Retinal pigment epithelial cell (primary cell): ENCODE measurements at places on chromosomes 16 and 17.

GRCh38 chr17:21104608-21105007 lies 22.2 kb upstream of the DHRS7B start:
- no peak for DNase-seq

DNA sequence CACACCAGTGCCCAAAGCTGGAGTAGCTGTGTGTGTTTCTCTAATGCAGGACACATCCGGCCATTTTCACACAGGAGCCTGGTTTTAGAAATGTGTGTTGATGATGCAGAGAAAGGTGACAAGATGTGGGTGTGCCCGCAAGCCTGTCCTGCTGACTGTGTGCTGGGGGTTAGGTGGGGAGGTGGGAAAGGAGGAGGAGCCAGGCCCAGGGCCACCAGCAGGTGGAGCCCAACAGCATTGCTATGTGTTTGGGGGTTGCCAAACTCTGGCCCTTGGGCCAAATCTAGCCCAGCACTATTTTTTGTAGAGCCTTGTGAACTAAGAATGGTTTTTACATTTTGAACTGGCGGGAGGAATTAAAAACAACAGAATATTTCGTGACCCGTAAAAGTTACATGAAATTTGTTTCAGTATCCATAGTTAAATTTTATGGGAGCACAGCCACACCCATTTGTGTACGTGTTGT lies 61.7 kb upstream of the LGALS9 start:
- no peak for DNase-seq

DNA sequence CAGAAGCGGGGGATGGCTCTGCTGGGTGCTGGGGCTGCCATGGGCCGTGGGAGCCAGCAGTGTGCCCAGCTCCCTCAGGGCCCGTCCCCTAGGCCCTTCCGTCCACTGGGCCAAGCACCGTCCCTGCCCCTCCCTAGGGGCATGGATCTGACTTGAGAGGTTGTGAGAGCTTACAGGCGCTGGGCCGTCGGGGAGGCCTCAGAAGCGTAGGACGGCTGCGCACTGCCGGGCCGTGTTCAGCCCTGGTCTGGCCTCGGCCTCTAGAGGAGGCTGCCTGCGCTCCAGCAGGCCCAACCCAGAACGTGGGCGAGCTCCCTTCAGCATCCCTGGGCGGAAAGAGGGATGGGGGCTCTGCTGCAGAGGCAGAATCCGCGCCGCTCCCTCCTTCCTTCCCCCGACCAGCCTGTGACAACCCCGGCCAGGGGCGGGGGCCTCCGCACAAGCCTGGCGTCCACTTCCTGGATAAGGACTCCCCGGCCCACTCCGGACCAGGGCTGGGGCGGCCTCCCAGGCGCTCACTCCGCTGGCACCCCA lies 685 bp upstream of the MPG start:
- no peak for DNase-seq

DNA sequence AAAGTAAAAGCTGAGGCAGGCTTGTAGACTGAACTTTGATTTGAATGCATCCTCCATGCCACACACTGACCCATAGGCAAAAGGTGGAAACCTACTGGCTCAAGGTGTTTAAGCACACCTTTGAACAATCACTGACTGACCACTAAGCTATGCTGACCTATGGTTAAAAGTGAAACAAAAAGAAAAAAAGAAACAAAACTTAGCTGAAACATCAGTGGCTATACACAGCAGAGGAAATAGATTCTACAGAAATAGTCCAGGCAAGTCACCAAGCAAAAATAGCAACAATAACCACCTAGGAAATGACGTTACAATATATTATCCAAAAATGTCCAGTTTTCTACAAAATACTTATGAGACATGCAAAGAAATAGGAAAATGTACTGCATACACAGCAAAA lies 60.2 kb downstream of the RPGRIP1L start:
- no peak for DNase-seq

DNA sequence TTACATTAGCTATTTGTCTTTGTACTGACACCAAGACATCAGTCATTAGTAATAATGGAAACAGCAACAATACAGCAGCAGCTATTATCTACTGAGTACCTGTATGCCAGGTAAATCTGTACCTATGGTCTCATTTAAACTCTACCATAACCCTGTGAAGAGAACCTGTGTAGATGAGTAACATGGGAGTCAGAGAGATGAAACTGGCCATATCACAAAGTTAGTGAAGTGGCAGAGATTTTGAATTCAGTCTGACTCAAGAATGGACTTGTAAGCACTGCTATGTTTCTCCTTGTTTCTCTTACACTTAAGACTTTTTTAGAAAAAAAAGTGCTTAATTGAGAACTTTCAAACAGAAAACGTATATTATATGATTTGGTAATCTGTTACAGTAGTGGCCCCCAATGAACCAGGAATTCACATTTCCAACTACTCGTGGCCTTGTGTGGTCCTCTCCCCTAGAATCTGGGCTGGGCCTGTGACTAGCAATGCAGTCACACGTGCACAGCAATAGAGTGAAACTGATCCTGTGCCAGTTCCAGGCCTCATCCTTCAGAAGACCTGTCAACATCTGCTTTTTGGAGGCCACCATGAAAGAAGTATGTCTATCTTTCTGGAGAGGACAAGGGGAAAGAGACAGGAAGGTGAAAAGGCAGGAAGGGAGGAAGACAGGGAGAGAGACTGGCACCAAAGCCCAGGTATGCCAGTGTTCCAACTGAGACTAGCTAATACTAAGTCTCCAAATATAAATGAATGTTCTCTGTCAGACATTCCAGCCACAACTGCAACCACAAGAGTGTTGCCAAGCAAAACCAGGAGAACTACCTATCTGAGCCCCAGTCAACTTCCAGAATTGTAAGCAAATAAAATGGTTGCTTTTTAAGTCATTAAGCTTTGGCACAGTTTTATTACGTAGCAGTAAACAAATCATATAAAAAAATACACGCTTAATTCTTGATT lies 12.0 kb downstream of the CRLF3 start:
- DNase-seq: no peak

- no peak for DNase-seq
These were observed 139.6 kb upstream of the FAM20A start for GRCh38 chr17:68740555-68741447.

GRCh38 chr16:17316005-17316404 lies 154.8 kb downstream of the XYLT1 start:
- DNase-seq: no peak

GRCh38 chr16:52561910-52562741 lies 15.2 kb upstream of the TOX3 start:
- no peak for DNase-seq

- DNase-seq: no peak
These were observed 3.6 kb upstream of the FAM222B start for GRCh38 chr17:28846231-28846630.

DNA sequence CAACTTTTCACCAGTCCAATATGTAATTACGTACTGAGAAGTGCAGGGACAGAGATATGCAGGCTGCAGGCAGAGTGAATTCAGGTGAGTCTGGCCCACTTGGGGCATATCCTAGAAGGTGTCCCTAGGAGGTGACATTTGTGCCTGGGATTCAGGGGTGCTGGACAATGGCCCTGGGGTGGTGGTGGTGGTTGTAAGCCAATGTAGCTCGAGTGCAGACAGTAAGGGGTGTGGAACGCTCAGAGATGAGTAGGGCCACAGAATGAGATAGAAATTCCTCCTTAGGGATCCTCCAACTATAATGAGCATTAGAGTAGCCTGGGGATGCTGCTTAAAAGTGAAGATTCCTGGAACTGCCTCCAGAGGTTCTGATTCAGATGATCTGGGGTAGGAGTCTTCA lies 221.7 kb upstream of the MPHOSPH6 start:
- no peak for DNase-seq

DNA sequence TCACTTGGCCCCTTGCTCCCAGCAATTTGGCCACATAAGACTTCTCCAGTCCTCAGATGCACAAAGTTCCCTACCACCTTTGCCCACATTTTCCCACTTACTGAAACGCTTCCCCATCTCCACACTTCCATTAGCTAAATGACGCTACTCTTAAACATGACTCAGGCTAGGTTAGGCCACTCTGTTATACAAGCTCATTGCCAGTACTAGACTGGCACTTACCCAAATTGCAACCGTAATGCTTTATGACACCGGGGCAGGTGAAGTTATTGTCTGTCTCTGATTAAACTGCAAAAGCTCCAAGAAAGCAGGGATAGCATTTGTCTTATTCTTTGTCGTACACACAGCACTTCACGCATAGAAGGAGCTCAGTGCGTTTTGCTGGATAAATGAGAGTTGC lies 29.2 kb downstream of the ASPA start:
- no peak for DNase-seq

GRCh38 chr17:35243561-35244340 lies 879 bp downstream of the SLFN5 start:
- no peak for DNase-seq

- no peak for DNase-seq
These were observed 28.8 kb downstream of the ZCCHC14 start for GRCh38 chr16:87463722-87464690.

DNA sequence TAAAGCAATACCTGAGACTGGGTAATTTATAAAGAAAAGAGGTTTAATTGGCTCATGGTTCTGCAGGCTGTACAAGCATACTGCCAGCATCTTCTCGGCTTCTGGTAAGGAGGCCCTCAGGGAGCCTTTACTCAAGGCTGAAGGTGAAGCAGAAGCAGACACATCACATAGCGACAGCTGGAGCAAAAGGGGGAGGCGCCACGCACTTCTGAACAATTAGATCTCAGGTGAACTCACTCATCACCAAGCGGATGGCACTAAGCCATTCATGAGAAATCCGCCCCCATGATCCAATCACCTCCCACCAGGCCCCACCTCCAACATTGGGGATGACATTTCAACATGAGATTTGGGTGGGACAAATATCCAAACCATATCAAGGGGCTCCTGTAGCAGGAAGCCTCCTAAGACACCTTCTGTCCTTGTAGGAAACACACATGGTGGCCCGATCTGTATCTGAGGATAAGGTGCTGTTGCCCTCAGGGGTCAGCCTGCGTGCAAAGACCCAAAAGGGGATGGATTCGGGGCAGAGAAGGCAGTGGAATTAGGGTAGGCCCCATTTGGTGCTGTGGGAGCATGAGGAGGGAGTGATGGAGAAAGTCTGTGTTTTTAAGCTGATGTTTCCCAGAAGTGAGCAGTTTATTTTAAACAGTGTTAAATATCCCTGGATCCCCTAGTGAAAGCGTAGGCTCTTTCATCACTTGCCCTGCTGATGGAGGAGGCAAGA lies 23.0 kb downstream of the IL21R start:
- DNase-seq: no peak

DNA sequence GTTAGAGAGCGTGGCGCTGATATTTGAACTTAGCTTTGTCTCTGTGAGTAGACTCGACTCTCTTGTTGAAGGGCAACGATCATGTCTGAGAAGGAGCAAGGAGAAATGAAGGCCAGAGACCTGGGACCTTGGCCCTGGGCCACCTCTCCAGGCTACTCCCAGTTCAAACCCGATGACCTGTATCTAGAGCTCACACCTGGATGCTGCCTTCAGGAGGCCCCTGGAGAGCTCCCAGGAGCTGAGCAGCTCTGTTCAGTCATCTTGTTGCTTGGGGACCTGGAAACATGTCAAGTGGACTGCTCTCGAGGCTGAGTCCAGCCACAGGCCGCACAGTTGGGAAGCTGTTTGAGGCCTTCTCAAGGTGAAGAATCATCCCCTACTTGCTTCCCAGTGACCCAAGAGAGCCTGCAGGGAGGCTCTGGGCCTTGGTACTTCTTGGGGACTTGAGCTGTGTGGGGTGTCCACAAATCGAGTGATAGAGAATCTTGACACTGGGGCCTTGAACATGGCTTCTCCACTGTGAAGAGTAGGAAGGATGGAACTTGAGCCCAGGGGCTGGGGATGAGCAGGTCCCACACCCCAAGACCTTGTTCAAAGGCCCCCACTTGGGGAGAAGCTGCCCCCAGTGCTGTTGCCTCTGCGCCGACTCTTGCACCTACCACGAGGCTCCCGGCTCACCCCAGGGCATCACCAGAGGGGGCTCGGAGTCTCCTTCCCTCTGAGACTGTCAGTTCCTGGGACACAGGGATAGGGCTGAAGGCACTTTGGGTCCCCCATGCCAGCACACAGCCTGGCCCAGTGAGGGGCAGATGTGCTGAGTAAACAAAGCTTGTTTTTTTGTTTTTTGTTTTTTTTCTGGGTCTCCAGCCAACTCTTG lies 112.1 kb downstream of the IRX5 start:
- DNase-seq: no peak

DNA sequence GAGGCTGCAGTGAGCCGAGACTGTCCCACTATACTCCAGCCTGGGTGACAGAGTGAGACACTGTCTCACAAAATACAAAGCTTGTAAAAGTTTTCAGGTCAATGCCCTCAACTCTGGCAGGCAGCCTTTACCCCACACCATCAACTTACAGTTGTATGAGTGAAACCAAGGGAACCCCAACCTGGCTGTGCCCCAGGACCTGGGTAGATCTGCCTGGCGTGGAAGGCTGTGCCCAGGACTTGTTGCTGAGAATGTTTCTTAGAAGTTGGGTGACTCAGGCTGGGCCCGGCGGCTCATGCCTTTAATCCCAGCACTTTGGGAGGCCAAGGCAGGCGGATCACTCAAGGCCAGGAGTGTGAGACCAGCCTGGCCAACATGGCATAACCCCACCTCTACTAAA lies 7.8 kb downstream of the CES3 start:
- DNase-seq: no peak

- DNase-seq: no peak
These were observed 53.2 kb downstream of the AMFR start for GRCh38 chr16:56372013-56372634.

DNA sequence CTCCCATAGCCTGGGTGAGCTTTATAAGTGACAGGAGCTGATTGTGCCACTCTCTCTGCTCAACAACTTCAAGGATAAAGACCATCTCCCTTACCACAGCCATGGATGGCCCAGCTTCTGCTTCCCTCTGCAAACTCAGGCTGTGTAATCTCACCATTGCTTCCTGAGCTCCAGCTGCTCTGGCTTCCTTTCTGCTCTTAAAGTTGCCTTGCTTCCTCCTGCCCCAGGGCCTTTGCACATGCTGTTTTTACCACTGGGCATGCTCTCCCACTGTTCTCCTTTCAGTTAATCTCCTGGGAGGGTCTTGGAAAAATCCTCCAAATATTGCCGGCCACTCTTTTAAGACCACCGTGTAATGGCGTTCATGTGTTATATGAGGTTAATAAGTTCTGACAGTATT lies 265.1 kb upstream of the C16orf82 start:
- DNase-seq: no peak

GRCh38 chr17:10105513-10106001 lies 92.8 kb downstream of the GAS7 start:
- no peak for DNase-seq
